Activated naive CD4-positive, alpha-beta T cell treated with Interleukin-2 at 50 U/mL for 16 hours (primary cell): ENCODE measurements at places on chromosomes 12 and 14.

DNA sequence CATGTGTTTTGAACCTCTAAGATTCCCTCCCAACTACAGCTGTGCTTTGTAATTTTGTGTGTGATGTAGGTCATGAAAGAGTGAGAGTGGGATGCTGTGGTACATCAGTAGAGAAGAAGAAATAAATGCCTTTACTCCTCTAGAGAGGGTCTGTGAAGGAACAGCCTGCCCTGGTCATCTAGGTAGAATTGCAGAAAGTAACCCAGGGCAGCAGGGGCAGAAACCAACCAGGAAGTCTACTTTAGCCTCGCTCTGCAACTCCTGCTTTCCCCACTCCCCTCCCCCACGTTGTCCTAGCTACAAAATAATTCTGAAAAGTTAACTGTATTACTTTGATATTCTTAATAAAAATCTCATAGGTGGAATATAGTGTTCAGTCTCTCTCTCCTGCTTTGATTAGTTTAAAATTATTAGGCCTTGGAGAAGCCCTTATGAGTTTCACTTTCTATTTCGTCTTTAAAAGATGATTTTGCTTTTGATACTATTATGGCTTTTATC lies 7.5 kb downstream of the TBK1 start:
- no peak for DNase-seq

GRCh38 chr14:23066855-23067744 lies 9.8 kb upstream of the CDH24 start:
- no peak for DNase-seq

DNA sequence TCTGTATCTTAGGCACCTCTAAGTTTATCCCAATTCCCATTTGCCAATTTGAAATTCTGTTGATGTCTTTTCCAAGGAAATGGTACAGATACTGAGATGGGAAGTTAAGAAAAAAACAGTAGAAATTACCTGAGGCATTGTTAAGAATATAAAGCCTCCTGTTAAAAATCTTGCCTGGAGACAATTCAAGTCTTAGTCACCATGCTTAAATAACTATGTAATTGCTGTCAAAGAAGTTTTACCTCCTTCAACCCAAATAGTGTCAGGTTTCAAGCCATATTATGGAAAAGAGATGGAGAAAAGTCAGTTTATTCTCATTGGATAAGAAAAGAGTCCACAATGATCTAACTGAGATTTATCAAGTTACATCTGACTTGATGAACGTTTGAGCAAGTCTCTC lies 974.7 kb downstream of the GALC start:
- DNase-seq: no peak

GRCh38 chr14:30260833-30261607 lies 297.9 kb upstream of the G2E3 start:
- no peak for DNase-seq

GRCh38 chr12:130993759-130994670 lies 40.3 kb downstream of the ADGRD1 start:
- DNase-seq: no peak

- no peak for DNase-seq
Measured at GRCh38 chr12:50569321-50569720, 64.5 kb downstream of the DIP2B start.

- DNase-seq: no peak
Measured at GRCh38 chr12:20314328-20314727, 54.0 kb upstream of the PDE3A start.

DNA sequence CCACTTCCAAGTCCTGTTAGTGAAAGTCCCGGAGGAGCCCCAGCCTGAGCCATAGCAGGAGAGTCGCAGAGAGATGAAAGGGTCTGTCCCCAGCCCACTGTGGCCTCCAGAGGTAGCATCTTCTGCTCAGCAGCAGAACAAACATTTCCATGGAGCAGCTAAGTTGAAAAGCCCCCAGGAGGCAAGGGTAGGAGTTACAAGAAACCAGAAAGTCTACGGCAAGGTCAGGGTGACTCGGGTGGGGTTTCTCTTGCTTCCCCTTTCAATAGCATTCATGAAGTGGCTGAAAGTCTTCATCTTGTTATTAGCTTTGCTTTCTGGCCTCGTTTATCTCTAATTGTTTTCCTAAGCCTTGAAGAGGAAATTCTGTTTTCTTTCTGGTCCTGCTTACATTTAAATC lies 151.2 kb upstream of the DIO3 start:
- no peak for DNase-seq

- DNase-seq: no peak
Measured at GRCh38 chr12:43806737-43807072, 588 bp upstream of the TWF1 start.

DNA sequence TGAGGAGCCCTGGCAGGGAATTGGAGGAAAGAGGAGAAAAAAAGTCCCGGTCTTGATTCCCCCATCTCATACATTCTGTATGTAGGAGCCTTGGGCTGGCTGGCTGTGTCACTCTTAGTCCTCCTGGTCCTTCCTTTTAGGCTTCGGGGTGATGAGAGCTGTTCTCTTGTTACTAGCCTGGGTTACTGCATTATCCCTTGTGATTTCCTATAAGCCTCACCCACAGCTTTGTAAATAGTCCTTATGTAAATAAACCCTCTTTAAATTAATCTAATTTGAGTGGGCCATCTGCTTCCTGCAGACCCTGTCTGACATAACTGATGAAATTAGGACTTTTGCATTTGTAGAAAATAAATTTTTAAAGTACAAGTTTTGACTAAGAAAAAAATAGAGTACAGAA lies 19.2 kb downstream of the DNM1L start:
- DNase-seq: no peak

DNA sequence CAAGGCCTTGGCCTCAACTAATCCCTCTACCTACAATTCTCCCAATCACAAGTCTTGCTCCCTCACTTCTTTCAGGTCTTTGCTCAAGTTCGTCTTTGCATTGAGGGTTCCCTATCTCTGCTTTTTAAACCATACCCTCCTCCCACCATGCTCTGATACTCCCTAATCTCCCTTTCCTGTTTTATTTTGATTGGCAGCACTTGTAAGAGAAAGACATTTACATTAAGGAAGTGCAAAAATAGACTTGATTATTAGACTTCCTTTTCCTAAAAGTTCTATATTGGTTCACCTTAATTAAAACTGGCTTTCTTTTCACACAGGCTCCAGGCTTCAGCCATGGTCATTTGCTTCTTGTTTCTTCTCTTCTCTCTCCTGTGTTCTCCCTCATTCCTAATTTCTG lies 18.3 kb upstream of the WIF1 start:
- no peak for DNase-seq

DNA sequence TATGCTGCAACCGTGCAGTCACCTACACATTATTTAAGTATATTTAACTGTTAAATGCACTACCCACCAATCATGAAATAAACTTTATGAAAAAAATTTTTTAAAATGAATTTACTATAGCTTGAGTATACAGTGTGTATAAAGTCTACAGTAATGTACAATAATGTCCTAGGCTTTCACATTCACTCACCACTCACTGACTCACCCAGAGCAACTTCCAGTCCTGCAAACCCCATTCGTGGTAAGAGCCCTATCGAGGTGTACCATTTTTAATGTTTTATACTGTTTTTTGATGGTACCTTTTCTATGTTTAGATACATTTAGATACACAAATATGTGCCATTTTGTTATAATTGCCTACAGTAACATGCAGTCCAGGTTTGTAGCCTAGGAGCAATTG lies 48.1 kb downstream of the KLRG1 start:
- DNase-seq: no peak

- DNase-seq: no peak
Measured at GRCh38 chr12:102708108-102708507, 208.9 kb downstream of the PAH start.

DNA sequence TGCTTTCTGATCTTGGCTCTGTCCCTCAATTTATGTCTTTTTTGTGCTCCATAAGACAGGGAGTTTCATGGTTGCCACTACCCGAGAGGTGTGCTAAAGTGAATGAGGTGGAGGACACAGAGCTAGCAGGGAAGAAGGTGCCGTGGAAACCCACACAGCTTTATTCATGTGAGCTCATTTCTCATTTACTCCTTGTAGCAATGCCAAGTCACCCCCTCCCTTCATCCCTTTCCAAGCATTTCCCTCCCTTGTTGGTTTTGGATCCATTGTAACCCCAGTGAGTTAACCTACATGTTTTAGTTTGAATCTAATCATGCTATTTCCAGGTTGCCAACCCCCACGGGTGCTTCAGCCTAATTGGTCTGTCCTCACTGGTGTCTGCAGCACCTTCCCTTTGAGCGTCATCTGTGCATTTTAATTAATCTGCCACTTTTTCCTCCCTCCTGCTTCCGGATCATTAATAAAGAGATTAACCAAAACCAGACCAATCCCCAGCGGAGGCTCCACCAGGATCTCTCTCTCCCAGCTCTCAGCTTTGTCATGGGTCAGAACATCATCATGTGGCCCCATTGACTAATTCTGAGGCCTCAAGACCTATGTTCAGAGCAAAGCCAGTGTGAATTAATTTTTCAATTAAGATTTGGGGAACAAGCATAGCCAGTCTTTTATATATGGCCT lies 56.2 kb downstream of the NTF3 start:
- DNase-seq: no peak

GRCh38 chr14:51889851-51890250 lies 29.4 kb downstream of the GNG2 start:
- no peak for DNase-seq

GRCh38 chr12:71130521-71131069 lies 27.2 kb downstream of the TSPAN8 start:
- no peak for DNase-seq

DNA sequence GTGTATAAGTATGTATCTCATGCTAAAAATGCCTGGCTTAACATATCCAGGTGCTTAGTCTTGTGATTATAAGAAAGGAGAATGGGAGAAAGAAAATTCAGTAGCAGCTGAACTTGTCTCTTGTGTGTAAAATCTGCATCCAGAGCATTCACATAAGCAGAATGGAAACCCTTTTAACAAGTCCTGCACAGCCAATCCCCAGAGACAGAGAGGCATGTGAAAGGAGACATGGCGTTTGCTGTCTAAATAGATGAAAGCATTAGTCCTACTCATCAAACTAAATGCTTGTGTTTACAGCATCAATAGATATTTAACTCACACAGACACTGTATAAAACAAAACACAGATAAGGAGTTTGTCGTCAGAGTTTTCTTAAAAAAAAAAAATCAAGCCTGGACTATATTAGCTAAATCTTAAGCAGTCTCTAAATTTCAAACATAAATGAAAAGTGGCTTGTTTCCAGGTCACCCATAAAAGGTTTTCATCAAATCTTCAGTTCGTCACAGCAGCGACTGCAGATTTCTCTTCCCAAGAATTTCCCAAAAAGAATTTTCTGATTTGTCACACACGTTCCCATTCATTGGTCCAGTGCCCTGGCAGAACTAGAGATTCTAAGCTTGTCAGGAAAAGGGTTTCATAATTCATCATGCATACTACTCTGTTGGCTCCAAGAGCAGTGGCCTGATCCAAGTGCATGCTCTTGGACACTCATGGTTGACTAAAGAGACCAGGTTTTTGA lies 249.2 kb downstream of the BTG1 start:
- no peak for DNase-seq

DNA sequence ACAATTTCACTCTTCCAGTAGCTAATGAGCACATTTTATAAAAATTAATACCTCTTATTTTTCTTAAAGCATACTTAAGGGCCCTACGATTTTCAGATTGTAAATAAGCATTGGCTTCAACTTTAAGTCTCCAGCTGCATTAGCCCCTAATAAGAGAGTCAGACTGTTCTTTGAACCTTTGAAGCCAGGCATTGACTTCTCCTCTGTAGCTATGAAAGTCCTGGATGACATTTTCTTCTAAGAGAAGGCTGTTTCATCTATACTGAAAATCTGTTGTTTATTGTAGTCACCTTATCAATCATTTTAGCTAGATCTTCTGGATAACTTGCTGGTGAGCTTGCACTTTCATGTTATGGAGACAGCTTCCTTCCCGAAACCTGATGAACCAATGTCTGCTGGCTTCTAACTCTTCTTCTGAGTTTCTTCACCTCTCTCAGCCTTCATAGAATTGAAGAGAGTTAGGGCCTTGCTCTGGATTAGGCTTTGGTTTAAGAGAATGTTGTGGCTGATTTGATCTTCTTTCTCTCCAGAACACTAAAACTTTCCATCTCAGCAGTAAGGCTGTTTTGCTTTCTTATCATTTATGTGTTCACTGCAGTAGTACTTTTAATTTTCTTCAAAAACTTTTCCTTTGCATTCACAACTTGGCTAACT lies 377.1 kb upstream of the RGS6 start:
- DNase-seq: no peak

- DNase-seq: no peak
Measured at GRCh38 chr12:132325733-132326130, 3.7 kb downstream of the GALNT9 start.

DNA sequence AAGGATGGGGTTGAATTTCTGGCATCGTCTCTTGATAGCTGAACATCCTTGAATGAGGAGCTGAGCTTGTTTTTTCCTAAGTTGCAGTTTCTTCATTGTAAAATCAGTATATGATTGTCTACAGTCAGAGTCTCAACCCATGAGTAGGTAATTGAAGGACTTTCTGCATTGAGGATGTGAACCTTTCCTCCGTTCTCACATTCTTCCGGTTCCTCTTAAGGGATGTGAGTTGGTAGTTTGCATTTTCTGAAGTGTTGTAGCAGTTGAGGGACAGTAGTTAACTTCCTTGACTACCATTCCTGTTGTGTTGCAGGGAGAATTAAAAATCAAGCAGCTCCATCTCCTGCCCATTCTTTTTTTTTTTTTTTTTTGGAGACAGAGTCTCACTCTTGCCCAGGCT lies 19.1 kb downstream of the TPCN1 start:
- no peak for DNase-seq

DNA sequence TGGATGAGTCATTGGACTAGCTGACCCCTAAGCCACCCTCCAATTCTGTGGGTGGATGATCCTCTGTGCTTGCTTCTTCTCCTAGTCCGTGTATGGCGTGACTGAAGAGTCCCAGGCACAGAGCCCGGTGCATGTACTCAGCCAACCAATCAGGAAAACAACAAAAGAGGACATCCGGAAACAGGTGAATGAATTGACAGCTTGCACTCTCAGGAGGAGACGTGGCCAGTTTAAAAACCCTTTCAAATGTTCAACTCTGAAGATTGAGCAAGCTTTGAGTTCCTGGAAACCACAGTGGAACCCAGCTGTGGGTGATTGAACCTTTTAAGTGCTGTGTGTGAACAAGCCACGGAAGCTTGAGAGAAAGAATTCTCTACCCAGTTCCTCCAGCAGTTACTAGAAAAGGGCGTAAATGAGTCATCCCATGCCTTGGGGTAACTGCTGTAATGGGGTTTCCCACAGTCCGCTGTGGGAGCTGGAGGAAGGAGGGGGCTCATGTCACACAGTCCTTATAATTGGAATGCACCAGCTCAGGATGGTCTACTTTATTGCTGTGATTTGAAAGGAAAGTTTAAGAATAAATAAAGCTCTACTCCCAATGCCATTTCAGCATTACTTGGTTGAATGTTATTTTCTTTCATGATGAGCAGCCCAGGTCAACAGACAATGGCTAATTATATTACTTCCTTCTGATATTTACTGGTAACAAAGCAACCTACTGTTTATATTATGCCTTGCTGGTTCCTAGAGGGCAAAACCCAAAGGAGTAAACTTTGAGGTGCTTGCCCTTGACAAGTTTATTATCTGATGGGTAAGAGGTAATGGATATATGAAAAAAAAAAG lies 417.0 kb downstream of the DPF3 start:
- DNase-seq: peak; percentile 66

- no peak for DNase-seq
Measured at GRCh38 chr12:80860206-80860605, 77.5 kb downstream of the LIN7A start.
